ENCODE measurements at places on chromosomes 2 and 18.

DNA sequence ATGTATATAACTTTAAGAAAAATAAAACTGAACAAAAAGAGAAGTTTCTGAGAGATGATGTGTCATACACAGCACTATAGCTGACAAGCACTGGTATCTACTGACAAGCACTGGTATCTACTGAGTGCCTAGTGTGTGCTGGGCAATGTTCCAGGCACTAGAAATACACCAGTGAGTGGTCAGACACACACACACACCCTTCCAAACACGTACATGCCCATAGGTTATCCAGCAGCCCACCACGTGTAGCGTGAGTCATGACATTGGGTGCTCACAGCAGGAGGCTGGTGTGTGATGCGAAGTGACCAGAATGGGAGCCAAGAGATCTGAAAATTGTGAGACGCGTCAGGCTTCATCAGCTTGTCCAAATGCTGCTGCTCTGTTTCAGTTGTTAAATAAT is 12.2 kb upstream of the GNAL start:
- DNase-seq = no peak

- DNase-seq = no peak
Measured at GRCh38 chr2:129904532-129905446, 74.7 kb upstream of the RAB6C start.

DNA sequence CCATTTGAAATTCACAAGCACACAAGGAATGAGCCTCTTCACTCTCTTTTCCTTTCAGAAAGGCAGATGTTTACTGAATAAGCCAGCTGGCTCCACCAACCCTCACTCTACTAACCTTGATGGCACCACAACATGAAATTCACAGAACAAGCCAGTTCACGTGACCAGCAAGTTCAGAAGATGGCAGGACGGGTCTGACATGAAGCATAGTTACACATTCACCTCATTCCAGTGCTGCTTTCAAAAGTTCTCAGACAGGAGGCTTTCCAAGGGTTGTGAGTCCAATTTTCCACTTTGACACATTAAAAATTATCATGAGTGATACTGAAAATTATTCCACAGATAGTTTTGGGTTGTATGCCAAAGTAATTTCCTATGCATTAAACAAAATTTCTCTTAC is 74.2 kb upstream of the MBOAT2 start:
- DNase-seq = no peak

- DNase-seq = no peak
Measured at GRCh38 chr18:22113144-22113844, 56.1 kb upstream of the GATA6 start.

- no peak for DNase-seq
Measured at GRCh38 chr2:63679252-63679855, 90.6 kb downstream of the MDH1 start.

All from stimulated activated CD8-positive, alpha-beta memory T cell treated with anti-CD3 and anti-CD28 coated beads, Interleukin-7, amount 100 ng/mL, for 1 hour (primary cell).